ENCODE measurements at places on chromosomes 1 and 21. TPM values are rescaled to one million over a fixed set of nuclear protein-coding genes. Genes with fewer than 3 reads are reported as not detected.

DNA sequence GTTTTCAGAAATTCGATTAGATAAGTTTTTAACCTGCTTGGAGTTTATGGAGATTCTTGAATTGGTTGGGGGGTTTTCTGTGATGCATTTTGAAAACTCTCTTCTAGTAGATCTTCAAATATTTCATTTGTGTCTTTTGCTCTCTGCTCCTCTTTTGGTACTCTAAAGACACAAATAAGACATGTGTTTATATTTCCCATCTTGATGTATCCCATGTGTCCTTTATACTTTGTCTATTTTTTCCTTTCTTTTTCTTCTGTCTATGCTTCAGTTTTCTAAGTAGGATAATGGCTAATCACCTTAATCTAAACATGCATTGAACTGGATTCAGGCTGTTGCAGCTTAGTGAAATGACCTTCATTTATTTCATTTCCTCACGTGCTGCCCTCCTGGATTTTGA, 63.8 kb upstream of the C1orf87 start:
- no peak for DNase-seq

DNA sequence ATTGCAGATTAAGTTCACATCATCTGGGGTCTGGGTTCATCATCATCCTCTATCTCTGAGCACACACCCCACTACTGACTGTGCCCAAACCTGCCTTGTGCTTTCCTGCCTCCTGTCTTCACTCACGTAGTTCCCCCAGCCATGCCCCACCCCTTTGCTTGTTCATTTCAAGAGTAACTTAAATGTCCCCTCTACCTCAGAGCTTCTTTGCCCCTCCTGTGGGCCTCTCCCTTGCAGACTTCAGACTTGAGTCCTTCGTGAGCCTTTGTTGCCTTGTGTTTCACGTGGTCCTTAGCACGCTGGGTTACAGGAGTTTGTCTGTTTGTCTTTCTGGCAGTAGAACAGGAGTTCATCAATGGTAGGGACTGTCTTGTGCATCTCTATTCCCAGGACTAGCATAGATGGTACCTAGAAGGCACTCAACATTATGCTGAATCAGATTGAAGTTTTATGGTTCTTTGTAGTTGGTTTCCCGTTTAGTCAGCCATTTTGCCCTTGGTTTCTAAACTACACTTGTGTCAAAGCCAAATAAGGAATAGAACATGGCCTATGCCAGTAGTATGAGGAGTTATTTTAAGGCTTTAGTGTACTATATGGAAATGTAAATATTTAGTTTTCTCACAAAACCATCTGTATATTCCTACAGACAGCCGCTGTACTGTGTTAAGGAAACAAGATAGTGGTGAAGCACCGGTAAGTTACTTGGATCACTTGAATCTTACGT, 86.2 kb downstream of the TTC3 start:
- no peak for DNase-seq

The KRTAP11-1 gene
- not detected for total RNA-seq

The PTCH2 gene
- 0.35 TPM for total RNA-seq

GRCh38 chr21:31781737-31782136, 49.8 kb upstream of the SCAF4 start:
- DNase-seq: no peak

GRCh38 chr1:166903232-166903631, 27.2 kb upstream of the TADA1 start:
- no peak for DNase-seq

The GSTM1 gene
- 44.1 TPM for total RNA-seq

DNA sequence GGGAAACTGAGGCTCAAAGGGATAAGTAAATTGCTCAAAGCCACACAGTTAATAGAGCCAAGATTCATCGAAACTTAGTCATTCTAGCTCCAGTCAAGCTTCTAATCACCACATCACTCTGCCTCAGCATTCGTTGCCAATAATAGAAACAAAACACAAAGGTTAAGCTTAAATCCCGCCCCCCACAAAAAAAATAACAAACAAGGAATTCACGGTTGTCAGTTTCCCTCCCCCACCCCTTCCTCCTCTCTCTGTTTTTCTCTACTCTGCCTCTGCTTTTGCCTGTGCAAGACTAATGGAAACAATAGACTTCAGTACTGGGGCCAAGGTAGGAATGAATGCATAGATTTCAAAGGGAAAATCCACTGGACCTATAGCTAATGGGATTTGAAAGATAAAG, 70.7 kb upstream of the ZNF644 start:
- DNase-seq: no peak

GRCh38 chr1:15683345-15684039, 628 bp upstream of the PLEKHM2 start:
- no peak for DNase-seq

- DNase-seq: no peak
Observed at GRCh38 chr1:90963651-90964050, 58.2 kb downstream of the ZNF644 start.

The OR14K1 gene
- not detected for total RNA-seq

DNA sequence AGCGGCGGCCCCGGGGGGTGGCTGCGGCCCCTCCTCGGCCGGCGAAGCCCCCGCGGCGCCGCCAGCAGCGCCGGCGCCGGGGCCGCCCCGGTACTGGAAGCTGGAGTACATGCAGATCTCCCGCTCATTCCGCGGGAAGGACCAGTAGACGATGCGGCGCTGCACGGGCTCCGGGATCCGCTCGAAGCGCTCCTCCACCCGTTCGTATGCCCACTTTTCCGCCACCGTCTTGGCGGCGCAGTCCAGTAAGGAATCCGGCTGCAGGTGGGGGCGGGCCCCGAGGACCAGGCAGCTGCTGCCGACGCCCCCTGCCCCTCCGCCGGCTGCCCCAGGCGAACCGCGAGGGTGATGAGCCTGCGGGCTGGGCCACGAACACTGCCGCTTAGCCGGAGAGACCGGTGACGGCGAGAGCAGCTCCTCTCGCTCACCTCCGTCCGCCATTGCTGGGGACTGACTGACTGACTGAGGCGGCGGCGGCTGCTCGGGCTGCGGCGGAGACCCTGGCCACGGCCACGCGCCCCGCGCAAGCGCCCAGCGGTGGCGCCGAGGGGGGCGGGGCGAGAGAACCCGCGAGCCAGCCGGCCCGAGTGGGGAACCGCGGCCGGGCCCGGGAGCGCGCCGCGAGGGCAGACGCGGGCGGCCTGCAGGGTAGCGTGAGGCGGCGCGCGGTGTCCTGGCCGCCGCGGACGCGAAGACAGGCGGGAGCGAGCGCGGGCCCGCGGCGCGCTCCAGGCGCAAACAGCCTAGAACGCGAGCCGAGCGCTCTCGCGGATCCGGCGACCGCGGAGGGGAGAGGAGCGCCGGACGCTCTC, at the start of gene ZSWIM5:
ZSWIM5 (minus strand) TSS at position 696 of the 812 bp plus-strand sequence; CDS start at position 441, 255 bp downstream.
- DNase-seq: peak; percentile 81

DNA sequence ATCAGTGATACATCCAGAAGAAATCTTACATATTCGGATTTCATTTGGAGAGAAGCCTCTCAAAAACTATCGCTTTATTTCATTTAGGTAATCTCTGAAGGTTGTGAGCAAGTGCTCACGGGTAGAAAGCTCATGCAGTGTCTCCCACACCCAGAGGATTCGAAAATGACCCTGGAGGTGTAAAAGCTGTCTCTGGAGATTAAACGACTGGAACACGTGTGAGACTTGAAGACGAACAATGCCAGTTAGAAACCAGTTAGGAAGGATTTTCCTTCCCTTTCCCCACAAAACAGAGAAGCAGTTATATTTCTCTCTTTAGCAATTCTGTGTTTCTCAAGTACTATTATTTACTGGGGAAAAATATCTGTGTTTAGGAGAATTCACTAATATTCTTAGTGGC, 92.5 kb upstream of the CD55 start:
- DNase-seq: no peak

The KCNE2 gene
- 0.22 TPM for total RNA-seq

GRCh38 chr1:167538657-167539056, 14.9 kb downstream of the CREG1 start:
- DNase-seq: no peak

DNA sequence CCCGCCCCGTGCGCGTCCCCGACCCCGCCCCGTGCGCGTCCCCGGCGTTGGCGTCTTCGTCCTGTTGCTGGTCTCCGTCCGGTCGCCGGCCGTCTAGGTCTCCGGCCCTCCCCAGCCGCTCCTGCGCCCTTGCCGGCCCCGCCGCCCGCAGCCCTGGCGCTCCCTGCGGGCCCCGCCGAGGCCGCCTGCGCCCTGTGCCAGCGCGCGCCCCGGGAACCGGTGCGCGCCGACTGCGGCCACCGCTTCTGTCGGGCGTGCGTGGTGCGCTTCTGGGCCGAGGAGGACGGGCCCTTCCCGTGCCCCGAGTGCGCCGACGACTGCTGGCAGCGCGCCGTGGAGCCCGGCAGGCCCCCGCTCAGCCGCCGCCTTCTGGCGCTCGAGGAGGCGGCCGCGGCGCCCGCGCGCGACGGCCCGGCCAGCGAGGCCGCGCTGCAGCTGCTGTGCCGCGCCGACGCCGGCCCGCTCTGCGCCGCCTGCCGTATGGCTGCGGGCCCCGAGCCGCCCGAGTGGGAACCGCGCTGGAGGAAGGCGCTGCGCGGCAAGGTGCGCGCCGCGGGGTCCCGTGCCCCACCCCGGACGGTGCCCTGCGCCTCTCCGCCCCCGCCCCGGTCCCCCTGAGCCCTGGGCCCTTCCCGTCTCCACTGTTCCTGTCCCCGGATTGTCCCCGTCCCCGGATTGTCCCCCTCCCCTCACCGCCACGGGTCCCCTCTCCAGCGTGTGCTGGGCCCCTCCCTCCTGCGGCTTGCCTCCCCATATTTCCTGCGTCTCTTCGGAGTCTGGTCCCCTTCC, at the start of gene RNF187:
RNF187 (plus strand) TSS at position 47 of the 789 bp plus-strand sequence.
- DNase-seq: peak; percentile 96

GRCh38 chr1:13619909-13620308, 36.3 kb downstream of the PDPN start:
- no peak for DNase-seq

DNA sequence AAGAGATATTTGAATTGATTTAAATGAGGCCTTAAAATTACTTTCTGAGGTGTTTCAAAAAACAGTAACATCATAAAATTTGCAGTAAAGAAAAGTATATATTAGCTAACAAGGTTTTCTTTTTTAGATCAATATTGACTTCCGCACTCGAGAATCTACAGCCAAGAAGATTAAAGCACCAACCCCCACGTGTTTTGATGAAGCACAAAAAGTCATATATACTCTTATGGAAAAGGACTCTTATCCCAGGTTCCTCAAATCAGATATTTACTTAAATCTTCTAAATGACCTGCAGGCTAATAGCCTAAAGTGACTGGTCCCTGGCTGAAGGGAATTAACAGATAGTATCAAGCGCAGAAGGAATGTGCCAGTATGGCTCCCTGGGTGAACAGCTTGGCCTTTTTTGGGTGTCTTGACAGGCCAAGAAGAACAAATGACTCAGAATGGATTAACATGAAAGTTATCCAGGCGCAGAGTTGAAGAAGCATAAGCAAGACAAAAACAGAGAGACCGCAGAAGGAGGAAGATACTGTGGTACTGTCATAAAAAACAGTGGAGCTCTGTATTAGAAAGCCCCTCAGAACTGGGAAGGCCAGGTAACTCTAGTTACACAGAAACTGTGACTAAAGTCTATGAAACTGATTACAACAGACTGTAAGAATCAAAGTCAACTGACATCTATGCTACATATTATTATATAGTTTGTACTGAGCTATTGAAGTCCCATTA, 3.6 kb downstream of the RGS1 start:
- DNase-seq: no peak

The FAM78B gene
- total RNA-seq: 2.7 TPM

DNA sequence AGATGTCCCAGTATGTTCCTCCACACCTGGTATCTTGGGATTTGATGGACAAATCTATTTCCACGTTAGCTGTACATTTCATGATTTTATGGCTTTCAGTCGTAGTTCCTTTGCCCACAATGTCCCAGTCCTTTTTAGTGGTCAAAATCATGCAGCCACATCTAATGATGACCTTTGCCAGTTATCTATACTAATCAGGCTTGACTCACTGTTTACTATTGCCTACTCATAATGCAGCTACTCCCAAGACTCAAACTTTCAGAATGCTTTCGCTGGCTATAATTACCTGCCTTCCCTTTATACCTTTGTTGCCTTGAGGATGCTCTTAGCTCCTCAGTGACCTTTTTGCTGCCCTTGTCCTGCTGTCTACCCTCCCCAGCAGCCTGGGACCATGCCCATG, 6.4 kb downstream of the NOS1AP start:
- DNase-seq: no peak

GRCh38 chr1:184860985-184861754, 106.5 kb upstream of the EDEM3 start:
- DNase-seq: no peak

- no peak for DNase-seq
Observed at GRCh38 chr1:65281846-65282245, 27.5 kb upstream of the DNAJC6 start.

The TNNI3K gene
- total RNA-seq: 55.2 TPM

- no peak for DNase-seq
Observed at GRCh38 chr1:1204425-1204920, 1.9 kb downstream of the TNFRSF18 start.

- peak; percentile 20 for DNase-seq
Observed at GRCh38 chr1:30616759-30617158, 106.6 kb downstream of the MATN1 start.

GRCh38 chr1:199113265-199113869, 474.5 kb downstream of the PTPRC start:
- DNase-seq: peak; percentile 80

DNA sequence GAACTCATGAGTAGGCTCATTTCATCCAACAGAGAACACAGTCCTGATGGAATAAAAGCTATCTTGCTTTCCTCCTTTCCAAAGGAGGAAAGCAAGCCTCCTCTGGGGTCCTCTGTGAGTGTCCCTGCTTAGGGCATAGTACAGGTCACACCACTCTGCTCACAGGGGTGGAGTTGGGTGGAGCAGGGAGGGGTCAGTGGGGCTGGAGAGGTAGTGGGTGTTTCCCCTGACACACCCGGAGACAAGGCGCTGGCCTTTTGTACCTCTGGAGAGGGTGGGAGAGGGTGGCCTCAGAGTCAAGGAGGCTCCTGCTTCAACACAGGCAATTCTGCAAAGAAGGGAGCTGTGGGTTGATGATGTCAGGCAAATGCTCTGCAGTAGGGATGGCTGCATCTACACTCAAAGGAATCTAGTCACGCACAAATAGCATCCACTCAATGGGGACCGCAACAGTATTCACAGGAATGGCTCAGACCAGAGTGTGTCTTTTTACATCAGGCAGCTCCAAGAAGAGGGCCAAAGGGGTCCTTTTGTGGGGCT, 58.6 kb upstream of the PLXNA2 start:
- DNase-seq: no peak

The BMP8A gene
- 1.5 TPM for total RNA-seq

The CTSS gene
- 18.9 TPM for total RNA-seq

GRCh38 chr1:94542088-94542870, 720 bp upstream of the F3 start:
- DNase-seq: no peak

All from cardiac septum (tissue), 1 donor.